ENCODE measurements at places on chromosomes 3 and 15. TPM values are rescaled to one million over a fixed set of nuclear protein-coding genes. Genes with fewer than 3 reads are reported as not detected.

DNA sequence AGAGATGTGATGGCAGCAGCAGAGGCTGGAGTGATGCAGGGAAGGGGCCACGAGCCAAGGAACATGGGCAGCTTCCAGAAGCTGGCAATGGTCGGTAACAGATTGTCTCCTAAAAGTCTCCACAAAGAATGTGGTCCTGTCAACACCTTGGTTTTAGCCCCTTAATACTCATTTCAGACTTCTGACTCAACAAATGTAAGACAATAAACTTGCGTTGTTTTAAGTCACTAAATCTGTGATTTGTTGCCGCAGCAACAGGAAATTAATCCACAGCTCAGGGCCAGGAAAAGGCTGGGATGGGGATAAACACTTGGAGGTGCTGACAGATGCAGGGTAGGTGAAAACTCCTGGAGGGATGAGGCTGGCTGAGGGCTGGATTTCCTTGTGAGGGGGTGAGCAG lies 69.9 kb downstream of the OXNAD1 start:
- no peak for DNase-seq

- no peak for DNase-seq
Measured at GRCh38 chr3:40745381-40746106, 220.8 kb downstream of the ZNF621 start.

- DNase-seq = no peak
Measured at GRCh38 chr3:197289726-197290125, 8.7 kb downstream of the DLG1 start.

GRCh38 chr3:183730361-183730760 lies 32.8 kb downstream of the YEATS2 start:
- DNase-seq = no peak

- DNase-seq = no peak
Measured at GRCh38 chr15:48965972-48966371, 2.3 kb upstream of the SHC4 start.

PLA2G4F gene
- total RNA-seq = not detected

TP63 gene
- 0.46 TPM for total RNA-seq

SLC6A1 gene
- total RNA-seq = 2.3 TPM
